ENCODE measurements at places on chromosomes 13 and 19.
A peak's percentile ranks its signal among the peaks of the same experiment; 100 is the strongest.

GRCh38 chr13:107516517-107516916 is 698.8 kb downstream of the LIG4 start:
- DNase-seq: no peak

- DNase-seq: peak; percentile 80
These were observed 320.1 kb downstream of the MTUS2 start for GRCh38 chr13:29140277-29140676.

GRCh38 chr13:99061411-99061810 is 83.5 kb upstream of the DOCK9 start:
- no peak for DNase-seq

DNA sequence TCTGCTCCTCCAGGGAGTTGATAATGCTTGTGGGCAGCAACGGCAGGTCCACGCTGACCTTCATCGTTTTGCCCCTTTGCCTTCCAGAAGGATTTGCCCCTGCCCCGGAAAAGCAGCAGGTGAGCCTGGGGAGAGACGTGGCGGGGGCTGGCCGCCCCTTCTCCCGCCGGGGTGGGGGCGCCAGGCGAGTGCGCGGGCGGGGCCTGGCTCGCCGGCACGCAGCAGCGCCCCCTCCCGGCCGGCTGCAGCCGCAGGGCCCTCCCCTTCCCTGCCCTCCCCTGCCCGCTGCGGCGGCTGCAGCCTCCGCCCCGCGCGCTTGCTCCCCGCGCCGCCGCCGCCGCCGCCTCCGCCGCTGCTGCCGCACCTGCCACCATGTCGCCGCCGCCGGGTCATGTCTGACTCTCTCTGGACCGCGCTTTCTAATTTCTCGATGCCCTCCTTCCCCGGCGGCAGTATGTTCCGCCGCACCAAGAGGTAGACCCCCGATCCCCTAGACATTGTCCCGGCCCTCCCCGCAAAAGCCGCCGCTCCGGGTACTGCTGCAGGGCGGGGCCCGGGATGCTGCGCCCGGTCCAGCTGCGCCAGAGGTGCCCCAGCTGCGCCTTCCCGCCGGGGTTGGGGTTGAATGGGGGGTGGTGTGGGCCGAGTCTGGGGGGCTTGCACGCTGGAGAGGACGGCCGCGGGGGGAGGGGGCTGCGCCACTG is at the start of gene MAST1:
MAST1 (plus strand) TSS at position 334 of the 704 bp plus-strand sequence; CDS start at position 392, 58 bp downstream.
- DNase-seq: no peak

DNA sequence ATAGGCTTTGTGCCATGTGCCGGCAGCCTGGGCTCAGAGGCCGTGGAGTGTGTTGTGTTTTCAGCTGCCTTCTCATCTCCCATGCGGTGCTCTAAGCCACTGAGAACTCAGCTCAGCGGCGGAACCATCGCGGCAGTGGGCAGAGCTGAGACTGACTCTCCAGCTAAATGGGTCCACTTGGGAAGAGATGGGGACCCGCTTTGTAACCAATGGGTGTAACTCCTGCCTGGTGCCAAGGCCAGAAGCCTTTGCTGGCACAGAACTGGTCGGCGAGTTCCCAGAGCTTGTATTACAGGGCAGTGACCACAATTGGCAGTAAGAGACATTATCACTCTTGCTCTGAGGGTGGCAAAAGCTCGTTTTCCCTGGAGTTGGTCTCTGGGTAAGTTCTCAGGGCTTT is 183.0 kb downstream of the STK24 start:
- no peak for DNase-seq

DNA sequence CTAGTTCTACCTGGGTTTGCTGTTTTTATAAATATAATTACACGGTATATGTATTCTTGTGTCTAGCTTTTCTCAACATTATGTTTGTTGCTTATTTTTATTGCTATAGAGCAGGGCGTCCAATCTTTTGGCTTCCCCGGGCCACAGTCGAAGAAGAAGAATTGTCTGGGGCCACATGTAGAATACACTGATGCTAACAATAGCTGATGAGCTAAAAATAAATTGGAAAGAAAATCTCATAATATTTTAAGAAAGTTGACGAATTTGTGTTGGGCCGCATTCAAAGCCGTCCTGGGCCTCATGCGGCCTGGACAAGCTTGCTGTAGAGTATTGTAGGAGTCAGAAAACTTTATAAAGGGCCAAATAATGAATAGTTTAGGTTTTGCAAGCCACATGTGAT is 33.9 kb downstream of the GPR12 start:
- no peak for DNase-seq

GRCh38 chr13:62360609-62361008 is 945.0 kb upstream of the PCDH20 start:
- no peak for DNase-seq

DNA sequence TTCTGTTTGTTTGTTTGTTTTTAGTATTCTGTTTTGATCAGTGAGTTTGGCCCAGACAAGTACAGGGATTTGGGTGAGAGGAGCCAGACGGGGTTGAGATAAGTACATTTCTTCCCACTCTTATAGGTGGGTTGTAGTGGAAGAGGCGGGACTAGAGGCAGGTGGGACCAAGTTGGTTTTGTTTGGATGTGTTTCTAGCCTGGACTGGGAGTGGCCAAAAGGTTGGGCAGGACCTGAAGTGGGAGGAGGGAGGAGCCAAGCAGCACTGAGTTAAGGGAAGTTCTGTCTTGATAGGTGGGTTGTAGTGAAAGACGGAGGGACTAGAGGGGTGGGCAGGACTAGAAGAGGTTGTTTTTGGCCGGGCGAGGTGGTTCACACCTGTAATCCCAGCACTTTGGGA is 9.0 kb downstream of the DNASE2 start:
- DNase-seq: no peak

DNA sequence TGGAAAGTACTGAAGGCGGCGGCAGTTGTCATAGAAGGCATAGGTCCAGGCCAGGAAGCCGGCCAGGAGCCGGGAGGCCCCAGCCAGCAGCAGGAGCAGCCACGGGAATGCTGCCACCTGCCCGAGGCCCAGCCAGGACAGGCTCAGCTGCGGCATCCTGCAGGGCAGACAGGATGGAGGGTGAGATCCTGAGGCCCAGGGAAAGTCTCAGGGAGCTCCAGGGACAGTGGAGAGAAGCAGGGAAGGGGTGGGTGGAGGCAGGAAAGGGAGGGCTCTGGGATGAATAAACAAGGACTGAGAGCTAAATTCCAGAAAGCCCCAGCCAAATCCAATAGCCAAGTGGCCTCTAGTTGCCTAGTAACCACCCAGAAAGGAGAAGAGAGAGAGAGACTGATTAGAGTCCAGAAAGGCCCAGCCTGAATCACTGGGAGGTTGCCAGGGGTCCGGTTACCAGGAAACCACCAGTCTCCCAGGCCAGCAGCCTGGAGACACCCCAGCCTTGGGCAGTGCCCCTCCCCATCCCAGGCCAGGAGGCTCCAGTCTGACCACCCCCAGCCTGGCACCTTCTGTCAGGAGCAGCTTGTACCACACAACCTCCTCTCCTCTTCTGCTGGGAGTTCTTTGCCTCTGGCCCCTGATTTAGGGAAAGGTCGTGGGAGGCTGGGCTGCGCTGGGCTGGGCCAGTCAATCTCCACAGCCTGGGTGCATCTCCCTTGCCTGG is 7.5 kb upstream of the OR10H5 start:
- DNase-seq: peak; percentile 0

Measured in choroid plexus epithelial cell (primary cell).